Osteoblast (primary cell): ENCODE measurements at places on chromosomes 16 and 17.
A peak's percentile ranks its signal among the peaks of the same experiment; 100 is the strongest.

- no peak for DNase-seq
Measured at GRCh38 chr17:48491527-48492273, 39.1 kb downstream of the HOXB1 start.

GRCh38 chr17:45218895-45219661 lies 2.6 kb upstream of the FMNL1 start:
- DNase-seq = peak; percentile 98

- no peak for DNase-seq
Measured at GRCh38 chr17:62601471-62601870, 26.0 kb upstream of the MRC2 start.

- DNase-seq = peak; percentile 61
Measured at GRCh38 chr16:84821728-84822689, 2.2 kb downstream of the CRISPLD2 start.

DNA sequence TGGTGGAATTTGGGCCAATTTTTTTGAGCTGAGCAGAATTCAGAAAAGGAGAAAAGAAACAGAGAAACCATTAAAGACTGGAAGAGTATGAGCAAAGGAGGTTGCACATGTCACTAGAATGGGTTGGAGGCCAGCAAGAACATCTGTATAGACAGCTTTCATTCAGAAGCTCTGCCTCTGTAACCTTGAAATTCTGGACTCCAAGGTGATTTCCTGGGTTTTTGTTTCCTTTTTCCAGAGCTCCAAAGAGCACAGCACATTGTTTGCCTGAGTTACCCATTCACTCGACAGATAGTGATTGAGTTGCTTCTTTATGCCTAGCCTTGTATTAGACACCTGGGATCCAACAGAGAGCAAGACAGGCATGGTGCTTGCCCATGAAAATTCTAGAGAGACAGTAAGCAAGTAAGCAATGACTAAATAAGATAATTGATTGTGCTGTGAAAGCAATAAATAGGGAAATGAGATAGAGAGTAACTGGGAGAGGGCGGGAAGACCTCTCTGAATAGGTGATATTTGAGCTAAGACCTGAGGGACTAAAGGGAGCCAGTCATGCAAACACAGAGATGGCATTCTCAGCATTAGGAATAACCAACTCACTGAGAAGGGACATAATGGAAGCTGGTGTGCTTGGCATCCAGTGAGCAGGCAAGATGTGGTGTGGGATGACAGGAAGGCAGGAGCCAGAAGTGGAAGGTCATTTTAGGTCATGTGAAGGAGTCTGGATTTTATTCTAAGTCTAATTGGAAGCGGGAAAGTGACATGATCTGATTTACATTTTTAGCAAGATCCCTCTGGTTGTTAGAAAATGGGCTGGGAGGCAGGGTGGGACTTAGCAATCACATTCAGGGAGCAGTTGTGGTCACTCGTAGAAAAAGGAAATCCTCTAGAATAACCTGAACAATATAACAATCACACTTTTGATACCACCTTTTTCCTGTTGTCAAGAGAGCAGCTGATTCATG lies 197.5 kb downstream of the HS3ST3A1 start:
- no peak for DNase-seq

DNA sequence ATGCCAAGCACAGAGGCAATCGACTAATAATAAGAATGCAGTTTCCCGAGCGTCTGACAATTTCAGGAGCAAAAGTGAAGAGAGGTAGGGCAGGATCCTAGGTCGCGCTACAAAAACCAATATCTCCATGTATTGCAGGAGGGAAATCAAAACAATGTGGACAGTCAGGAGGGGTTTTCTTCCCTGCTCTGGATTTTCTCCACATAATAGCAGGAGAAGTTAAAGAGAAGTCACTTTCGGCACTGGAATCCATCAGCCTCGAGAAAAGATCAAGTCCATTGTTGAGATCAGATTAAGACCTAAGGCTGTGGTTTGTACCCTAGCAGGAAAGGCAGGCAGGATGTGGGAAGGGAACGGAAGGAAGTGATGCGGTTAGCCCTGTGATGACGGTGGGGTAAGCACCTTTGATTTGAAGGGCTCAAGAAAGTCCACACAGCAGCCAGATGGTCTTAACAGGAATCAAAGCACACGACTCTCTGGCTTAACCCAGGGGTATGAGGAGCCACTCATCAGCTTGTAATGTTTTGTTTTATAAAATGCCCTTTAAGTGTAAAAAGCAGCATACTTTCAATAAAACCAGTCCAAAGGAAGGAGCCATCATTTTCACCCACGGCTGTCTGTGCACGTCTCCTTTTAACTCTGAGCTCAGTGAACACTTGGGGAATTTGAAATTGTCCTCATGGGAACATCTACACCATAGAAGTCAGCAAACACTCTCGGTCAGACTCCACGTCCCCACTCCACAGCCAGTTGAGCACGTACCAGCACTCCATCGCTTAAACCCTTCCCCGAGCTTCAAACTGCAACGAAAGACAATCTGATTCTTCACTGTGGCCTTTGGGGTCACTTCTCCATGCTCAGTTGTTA lies 15.8 kb upstream of the AKTIP start:
- no peak for DNase-seq

DNA sequence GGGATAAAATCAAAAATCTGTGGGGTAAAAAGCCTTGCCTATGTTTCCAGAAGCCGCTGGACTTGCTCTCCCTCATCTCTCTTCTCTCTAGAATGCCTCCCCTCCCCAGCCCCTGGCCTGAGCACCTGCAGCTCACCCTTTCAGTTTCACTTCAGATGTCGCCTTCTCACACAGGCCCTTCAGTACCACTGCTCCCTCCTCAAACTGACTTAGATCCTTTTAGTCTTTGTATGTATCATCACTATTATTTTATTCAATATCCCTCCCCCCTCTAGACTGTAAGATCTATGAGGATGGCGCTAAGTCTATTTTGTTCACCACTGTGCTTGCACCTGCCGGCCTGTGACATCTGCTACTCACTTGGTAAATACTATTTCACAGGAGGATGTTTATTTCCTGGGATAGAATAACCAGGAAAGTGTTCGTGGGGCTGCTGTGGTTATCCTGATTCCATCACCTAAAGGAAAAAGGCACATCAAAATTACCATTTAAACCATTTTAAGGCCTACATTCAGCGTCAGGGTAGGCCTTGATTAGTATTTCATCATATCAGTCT lies 122.3 kb downstream of the MRTFB start:
- DNase-seq = no peak

- peak; percentile 91 for DNase-seq
Measured at GRCh38 chr17:17351901-17352781, 49.0 kb downstream of the NT5M start.

DNA sequence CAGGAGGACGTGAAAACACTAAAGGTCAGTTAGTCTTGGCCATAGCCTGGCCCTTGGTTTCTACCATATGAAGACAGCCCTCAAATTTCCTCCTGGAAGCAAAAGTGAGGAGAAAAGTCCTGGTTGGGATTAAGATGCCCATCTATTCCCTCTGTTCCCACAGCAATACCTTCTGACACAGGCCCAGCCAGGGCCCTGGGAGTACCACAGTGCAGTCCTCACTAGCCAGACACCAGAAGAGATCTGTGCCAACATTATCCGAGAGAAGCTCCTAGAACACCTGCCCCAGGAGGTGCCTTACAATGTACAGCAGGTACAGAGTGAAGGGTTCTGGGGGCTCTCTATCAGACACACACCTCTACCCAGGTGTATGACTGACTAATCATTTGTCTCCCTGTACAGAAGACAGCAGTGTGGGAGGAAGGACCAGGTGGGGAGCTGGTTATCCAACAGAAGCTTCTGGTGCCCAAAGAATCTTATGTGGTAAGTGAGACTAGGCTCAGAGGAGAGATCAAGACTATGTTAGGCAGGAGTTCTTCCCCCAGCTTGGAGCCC lies 4.1 kb downstream of the ERAL1 start:
- no peak for DNase-seq
